CD4-positive, alpha-beta T cell treated with Interleukin-21 for 1 hour (primary cell): ENCODE measurements at places on chromosomes 5 and 9.
A peak's percentile ranks its signal among the peaks of the same experiment; 100 is the strongest.

DNA sequence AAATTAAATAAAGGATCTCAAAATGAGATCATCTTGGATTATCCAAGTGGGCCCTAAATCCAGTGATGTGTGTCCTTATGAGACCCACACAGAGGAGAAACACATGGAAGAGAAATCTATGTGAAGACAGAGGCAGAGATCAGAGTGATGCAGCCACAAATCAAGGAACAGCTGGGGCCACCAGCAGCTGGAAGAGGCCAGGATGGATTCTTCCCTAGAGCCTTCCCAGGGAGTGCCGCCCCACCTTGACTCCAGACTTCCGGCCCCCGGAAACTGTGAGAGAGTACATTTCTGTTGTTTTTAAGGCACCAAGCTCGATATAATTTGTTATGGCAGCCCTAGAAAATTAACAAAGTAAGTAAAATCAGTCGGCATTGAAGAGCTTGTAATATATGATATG lies 286.9 kb downstream of the FBXL7 start:
- DNase-seq: no peak

- no peak for DNase-seq
Measured at GRCh38 chr5:139091439-139092156, 106.6 kb downstream of the SIL1 start.

DNA sequence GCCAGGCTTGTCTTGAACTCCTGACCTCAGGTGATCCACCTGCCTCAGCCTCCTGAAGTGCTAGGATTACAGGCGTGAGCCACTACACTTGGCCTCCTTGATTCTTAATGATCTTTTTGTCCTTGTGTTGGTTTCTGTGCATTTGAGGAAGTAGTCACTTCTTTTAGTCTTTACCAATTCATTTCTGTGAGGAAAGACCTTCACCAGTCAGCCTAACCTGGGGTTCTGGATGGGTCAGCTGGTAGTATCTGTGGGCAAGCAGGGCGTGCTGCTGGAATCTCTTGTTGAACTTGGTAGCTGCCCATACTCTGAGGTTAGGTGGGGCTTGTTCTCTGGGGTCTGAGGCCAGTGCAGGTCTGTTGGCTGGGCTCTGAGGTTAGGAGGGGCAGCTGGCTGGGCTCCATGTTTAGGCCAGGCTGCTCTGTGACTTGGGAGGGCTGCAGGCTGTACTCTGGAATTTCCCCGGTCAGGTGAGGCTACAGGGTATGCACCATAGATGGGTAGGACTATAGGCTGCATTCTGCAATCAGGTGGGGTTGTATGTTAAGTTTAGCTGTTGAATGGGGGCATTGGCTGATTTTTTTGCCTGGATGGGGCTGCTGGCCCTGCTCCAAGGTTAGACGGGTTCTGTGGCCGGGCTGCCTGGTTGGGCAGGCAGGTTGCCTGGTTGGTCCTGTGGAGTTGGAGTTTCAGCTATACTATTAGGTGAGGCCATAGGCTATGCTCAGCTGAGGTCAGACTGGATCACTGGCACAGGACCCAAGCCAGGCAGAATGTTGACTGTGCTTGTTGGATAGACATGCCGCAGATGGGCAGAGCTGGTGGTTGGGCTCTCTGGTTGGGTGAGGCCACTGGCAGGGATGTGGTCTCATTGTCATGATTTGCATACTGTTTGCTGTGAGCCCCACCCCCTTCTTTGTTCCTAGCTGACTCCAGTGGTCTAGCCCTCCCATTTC lies 19.2 kb downstream of the UBAP1 start:
- DNase-seq: no peak

DNA sequence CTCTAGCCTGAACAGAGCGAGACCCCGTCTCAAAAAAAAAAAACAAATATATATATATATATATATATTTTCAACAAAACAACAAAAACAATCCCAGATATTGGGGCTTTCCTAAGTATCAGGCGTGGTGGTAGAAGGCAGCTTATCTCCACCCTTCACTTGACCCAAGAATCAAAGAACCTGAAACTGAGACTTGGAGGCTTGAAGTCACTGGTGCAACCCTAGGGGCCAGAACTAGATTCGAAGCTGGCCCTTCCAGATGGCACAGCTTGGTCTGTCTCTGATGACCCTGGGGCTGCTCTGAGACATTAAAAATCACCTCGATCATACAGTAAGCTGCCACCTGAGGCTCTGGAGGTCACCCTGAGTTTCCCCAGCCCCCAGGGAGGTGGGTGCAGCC lies 1.3 kb upstream of the KCNMB1 start:
- DNase-seq: no peak

DNA sequence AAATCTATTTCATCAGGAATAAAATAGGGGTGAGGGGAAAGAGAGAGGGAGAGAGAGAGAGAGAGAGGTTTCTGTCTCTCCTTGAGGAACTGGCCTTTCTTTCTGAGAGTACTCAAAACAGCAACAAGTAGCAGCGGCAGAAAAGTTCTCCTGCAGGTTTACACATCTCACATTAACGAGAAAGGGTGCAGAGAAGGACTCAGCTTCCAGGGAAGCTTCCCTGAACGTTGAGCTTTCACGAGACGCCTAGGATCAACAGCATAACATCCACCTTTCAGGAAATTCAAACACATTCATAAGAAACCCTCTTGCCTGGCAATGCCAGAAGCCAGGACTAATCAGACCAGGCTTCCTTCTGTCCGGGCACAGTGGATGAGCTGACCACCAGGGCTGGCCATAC lies 162.9 kb downstream of the ZDHHC21 start:
- DNase-seq: no peak

- DNase-seq: no peak
Measured at GRCh38 chr5:95768731-95769130, 37.6 kb downstream of the RHOBTB3 start.

DNA sequence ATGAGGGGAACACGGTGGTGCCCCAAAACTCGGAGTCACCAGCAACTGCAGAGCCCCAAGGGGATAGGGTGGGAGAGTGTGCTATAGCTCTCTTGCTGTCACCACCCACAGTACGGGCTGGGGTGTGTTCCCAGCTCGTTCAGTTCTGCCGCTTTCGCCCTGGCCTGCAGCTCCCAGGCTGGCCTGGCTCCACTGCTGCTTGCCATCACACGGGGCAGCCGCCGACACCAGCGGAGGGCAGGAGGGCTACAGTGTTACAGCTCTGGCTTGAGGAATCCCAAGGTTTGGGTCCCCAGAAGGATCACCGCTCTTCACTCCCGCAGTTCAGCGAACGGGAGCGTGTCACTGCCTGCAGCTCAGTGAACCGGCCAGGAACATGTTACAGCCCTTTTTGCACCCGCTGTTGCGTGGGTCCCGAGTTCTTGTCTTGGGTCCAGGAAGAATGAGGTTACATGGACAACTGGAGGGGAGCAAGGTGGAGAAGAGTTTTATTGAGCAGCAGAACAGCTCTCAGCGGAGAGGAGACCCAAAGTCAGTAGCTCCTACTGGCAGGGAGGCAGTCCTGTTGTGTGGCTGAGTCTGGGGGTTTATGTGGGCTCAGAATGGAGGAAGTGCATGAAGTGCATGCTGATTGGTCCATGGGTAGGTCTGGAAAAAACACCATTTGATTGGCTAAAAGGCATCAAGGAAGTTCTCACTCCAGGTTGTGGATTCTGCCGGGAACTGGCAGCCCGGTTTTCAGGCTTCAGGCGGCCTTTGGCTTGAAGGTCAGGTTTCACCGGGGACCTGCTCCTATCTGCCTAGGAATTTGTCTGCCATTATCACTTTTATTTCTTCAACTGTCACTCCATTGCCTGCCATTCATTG lies 113.4 kb downstream of the EHMT1 start:
- DNase-seq: no peak

- peak; percentile 3 for DNase-seq
Measured at GRCh38 chr5:135034236-135034962, 371 bp upstream of the PITX1 start.

GRCh38 chr5:145944328-145944727 lies 8.0 kb downstream of the SH3RF2 start:
- no peak for DNase-seq

DNA sequence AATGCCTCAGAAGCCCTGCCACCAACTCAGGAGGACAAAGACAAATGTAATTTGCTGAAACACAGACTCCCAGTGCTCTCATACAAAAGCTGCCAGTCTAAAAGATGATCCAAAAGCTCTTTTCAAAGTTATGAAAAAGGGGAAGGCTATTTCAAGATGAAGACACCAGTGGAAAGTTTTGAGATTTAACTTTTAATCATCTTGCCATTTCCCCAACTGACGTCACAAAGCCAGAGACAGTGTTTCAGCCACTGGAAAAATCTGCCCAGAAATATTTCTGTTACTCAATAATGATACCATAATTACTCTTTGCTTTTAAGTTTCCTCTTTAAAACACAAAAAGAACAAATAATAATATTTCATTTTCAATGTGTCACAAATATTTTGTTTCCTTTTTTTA lies 20.9 kb downstream of the ENG start:
- no peak for DNase-seq

DNA sequence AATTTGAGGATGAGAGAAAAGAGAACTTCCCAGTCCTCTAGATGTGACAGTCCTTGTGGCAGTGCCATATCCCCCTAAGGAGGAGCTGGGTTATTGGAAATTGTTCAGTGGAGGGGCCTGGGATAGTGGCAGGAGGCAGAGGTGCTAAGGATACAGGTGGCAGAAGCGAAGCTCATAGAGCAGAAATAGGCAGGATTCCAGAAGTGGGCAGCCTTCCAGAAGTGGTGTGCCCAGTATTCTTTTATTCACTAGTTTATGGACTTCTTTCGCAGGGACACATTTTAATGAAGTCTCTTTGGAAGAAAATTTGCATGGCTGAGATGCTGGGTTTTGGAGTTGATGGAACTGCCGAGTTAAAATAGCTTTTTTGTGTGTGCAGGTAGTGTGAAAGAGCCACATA lies 6.8 kb downstream of the PIK3R1 start:
- DNase-seq: no peak

GRCh38 chr9:7811677-7812076 lies 12.1 kb upstream of the DMAC1 start:
- DNase-seq: no peak

- DNase-seq: no peak
Measured at GRCh38 chr5:153718713-153719112, 228.2 kb downstream of the GRIA1 start.

- no peak for DNase-seq
Measured at GRCh38 chr5:69083412-69083811, 10.4 kb upstream of the SLC30A5 start.

GRCh38 chr5:115818821-115819220 lies 2.4 kb upstream of the CDO1 start:
- DNase-seq: no peak

DNA sequence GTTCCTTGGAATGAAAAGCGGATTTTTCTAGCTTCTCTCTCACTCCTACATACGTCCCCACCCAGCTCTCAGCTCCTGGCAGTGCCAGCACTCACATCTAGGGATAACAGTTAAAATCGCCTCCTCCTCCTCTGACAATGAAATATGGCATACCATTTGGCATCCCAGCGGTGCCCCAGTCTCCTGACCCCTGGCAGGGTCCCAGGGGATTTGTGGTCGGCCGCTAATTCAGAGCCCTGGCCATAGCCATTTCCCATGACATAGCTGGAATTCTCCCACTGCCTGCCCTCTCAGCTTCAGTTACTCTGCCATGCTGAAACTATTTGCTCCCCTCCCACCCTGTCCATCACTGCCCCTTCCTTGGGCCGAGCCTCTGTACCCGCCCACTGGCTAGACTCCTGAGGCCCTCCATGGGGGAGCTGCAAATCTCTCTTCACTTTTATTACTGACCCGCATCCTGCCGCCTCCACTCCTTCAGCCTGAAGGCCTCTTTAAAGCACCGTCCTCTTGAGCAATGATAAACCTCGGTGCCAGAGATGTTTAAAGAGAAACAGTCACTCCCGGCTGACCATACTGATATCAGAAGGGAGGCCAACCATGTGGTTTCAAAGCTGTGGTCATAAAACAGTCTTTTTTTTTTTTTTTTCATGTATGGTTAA lies 139.8 kb downstream of the SLIT3 start:
- DNase-seq: no peak

- no peak for DNase-seq
Measured at GRCh38 chr5:108372369-108372768, 9.5 kb downstream of the FBXL17 start.

DNA sequence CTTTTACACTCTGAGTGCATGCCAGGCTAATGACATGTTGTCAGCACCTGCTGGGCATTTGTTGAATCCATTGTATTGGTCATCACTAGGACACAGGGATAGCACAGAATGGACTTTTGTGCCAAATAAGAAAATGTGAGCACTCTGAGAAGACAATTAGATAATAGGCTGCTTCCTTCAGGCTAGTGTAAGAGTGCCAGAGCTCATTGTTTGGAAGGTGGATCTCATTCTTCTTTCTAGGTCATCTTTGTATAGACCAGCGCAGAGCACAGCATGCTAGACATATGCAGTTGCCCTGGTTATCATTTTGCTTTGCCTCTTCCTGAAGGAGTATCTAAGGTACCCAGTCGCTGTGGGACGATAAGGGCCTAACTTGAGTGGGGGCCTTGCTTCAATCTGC lies 493.4 kb upstream of the COX7C start:
- no peak for DNase-seq

GRCh38 chr9:68760674-68761333 lies 55.8 kb downstream of the PIP5K1B start:
- no peak for DNase-seq

- no peak for DNase-seq
Measured at GRCh38 chr5:94911276-94911675, 292.8 kb downstream of the SLF1 start.

- no peak for DNase-seq
Measured at GRCh38 chr5:68304421-68305052, 89.0 kb downstream of the PIK3R1 start.
